Stimulated activated CD4-positive, alpha-beta T cell treated with anti-CD3 and anti-CD28 coated beads, Interleukin-2, amount 100 ng/mL, for 48 hours (primary cell): ENCODE measurements at places on chromosomes 3 and 15.

DNA sequence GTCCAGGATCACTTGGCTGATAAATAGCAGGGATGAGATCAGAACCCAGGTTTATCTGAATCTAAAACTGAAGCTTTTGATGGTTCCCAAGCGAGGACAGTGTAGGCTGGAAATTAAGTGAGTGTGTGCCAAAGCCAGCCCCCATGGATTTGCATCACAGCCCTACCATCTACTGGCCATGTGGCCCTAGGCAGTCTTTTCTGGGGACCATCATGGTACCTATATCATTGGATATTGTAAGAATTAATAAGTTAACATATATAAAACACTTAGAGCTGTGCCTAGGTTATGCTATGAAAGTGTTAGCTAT is 32.8 kb upstream of the SSR3 start:
- no peak for DNase-seq

- peak; percentile 95 for DNase-seq
Measured at GRCh38 chr3:194333212-194333980, 17.7 kb downstream of the CPN2 start.

GRCh38 chr3:78870484-78870883 is 897.3 kb downstream of the ROBO1 start:
- DNase-seq: no peak

GRCh38 chr3:69781593-69781992 is 42.3 kb downstream of the MITF start:
- DNase-seq: no peak

- DNase-seq: no peak
Measured at GRCh38 chr3:189186101-189186500, 14.3 kb downstream of the TPRG1 start.

DNA sequence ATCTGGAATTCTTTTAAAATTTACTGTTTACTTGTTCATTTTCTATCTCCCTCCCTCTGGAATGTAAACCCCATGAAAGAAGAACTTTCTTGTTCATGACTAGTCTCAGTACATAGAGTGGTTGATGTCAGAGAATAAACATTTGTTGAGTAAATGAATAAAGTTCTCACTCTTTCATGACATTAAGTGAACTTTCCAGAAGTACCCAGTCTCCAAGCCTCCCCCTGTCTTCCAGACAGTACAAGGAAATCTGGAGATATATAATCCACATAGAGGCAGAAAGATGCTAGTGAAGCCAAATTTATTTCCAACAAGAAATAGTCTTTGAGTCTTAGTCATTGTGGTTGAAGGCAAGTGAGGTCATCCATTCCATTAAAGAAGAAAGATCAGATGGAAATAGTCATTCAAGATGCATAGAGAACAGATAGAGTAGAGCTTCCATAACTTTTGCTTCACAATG is 71.5 kb upstream of the GALNT15 start:
- no peak for DNase-seq

GRCh38 chr3:44954962-44955361 is 21.0 kb downstream of the ZDHHC3 start:
- no peak for DNase-seq

- DNase-seq: no peak
Measured at GRCh38 chr3:170240671-170241070, 18.4 kb downstream of the PRKCI start.

DNA sequence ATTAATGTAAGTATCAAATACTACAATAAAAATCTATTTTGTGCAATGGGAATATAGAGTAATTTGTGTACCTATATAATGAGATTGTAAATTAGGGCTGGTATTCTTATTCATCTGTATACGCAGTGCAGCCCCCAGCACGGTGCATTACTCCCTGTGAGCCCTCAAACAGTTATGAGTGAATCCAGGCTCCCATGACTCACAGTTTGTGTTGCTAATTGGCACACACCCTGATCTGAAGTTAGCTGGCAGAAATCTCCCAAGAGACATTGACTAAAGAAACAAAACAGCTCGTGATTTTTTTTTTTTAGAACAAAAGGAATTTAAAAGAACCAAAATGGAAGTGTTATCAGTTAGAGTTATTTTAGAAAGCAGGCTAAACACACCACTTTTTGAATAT is 15.7 kb downstream of the GK5 start:
- no peak for DNase-seq

- DNase-seq: no peak
Measured at GRCh38 chr3:134650431-134651346, at the start of gene KY. TSS of gene KY (minus strand) at chr3:134651022. CDS start at chr3:134650960, 62 bp downstream.

GRCh38 chr15:74032606-74033561 is 38.4 kb downstream of the PML start:
- no peak for DNase-seq

- no peak for DNase-seq
Measured at GRCh38 chr3:136187868-136188267, 8.3 kb downstream of the MSL2 start.

DNA sequence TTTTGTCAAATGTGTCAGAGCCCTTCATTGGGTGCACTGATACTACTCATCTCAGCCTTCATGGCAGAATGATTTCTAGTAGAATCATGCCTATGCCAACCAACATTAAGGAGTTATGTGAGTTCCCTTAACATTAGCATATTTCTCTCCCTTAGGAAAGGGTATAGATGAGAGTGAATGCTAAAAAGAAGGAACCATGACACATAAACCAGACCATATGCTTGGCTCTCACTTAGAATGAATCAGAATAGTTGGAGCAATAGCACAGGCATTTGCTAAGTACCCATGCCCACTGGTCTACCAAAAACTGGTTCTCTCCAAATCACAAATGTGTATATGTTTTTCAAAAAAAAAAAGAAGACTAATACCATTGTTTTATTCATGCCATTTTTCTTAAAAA is 51.1 kb downstream of the STRIT1 start:
- no peak for DNase-seq

DNA sequence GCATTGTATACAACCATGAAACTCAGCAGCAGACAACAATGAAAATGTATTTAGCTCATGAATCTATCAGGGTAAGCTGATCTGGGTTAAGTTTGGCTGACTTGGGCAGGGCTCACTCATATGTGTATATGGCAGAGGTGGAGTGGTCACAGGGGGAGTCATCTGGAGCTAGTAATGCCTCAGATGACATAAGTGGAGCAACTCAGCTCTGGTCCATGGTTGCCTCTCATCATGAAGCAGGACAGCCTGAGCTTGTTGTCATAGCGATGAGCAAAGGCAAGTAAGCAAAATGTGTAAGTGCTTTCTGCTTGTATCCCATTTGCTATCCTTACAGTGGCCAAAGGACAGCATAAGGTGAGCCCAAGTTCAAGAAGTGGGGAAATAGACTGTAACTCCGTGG is 64.5 kb downstream of the ALCAM start:
- no peak for DNase-seq
